ENCODE measurements at places on chromosomes 11 and 22. TPM values are rescaled to one million over a fixed set of nuclear protein-coding genes. Genes with fewer than 3 reads are reported as not detected.

DNA sequence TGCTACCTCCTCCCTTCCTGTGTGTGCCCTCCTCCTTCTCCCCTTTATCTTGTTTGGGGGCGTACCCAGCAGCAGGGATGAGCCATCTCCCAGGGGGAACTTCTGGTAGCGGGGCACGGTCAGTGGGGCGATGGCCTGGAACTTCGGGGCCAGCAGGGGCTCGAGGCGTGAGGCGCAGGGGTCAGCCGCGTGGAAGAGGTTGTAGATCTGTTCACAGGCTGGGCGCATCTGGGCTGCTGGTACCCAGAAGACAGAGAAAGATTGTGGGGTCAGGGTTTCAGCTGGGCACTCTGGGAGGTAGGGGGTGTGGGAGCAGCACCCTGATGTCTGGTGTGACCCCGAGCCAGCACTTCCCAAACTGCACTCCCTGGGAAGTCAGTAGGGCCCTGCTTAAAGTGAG lies 9.1 kb downstream of the PITPNM1 start:
- no peak overlapping the region for H3K4me3 ChIP-seq
- DNase-seq: no peak
- H3K36me3 ChIP-seq: peaks cover 10% of the 10 kb centered on the region
- H3K27me3 ChIP-seq: no peaks in the 10 kb centered on the region

DNA sequence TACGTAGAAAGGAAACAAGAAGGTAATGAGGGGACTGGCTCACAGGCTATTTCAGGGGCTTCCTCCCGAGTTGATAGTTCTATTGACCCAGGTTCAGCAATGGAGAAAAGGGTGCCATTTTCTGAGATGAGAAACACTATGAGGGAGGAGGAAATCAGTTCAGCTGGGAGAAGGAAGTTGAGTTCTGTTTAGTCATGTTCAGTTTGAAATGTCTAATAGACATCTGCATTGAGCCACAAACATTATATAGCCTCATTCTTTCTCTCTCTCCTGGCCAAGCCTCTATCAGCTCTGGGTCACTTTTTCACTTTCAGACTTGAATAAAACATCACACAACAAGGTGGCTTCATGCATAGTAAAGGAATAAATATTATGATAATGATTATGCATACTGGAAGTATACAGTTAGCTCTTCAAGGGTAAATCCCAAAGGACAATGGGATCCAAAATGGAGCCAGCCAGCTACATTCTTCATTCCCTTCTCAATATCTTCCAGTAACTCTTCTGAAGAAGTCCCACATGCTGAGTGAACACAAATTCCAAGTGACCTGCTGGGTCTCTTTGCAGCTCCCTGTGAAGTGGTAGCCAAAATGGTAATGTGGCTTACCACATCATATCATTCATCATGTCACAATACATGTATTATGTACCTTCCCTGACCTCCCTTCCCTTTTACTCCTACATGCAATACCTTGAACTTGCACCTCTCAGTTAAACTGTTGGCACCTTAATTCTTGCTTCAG lies 80.9 kb upstream of the CD44 start:
- no peak overlapping the region for H3K4me3 ChIP-seq
- DNase-seq: no peak
- H3K27me3 ChIP-seq: no peaks in the 10 kb centered on the region
- no peak overlapping the region for H3K27ac ChIP-seq

GRCh38 chr11:20117291-20117690 lies 43.0 kb downstream of the DBX1 start:
- DNase-seq: no peak
- peaks cover 37% of the 10 kb centered on the region for H3K36me3 ChIP-seq
- H3K4me3 ChIP-seq: no peak overlapping the region
- H3K27me3 ChIP-seq: no peaks in the 10 kb centered on the region
- no peak overlapping the region for H3K27ac ChIP-seq

DNA sequence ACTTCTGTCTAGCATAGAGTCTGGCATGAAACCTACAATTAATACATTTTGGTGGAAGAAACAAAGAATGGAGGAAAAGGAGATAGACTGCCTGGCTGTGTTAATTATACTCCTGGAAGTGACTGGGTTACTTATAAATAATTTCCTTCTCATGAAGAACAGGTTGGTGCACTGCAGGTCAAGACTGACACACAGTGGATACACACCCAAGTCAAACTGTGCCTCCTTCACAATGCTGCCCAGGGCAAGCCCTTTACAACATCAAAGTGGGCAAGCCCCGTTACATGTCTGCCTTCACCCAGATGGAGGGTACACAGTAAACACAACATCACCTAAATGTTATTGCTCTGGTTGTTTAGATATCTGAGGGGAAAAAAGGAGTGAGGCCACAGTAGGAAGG lies 83.7 kb upstream of the KCNA4 start:
- no peaks in the 10 kb centered on the region for H3K36me3 ChIP-seq
- H3K27ac ChIP-seq: no peak overlapping the region
- no peaks in the 10 kb centered on the region for H3K4me1 ChIP-seq
- peaks cover 11% of the 10 kb centered on the region for H3K27me3 ChIP-seq

DNA sequence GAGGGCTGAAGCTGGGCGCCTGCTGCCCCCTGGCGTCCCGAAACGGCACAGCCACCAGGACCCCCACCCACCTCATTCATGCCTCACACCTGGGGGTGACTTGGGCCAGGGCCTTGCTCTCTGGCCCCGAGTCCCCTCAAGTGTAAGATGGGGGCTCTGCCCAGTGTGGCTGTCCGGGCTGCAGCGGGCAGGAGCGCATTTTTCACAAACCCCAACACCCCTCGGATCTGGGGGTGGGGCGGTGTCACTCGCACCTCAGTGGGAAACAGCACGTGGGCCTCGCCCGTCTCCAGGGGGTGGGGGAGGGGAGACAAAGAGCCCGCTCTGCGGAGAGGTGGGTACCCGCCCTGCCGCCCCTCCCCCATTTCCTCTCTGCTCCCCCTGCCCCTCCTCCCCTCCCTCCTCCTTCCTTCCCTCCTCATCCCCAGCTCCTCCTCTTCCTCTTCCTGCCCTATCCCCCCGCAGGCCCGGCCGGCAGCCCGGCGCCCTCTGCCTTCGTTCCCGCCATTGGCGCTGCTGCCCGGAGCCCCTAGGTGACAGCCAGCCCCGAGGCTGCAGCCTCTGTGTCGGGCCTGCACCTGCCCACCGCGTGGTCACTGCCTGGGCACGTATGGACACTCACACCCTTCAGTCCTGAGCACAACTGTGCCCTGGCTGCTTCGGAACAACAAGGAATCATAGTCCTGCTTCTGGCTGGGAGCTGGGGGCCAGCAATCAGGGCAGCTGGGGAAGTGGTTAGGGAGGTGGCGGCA lies 6.8 kb upstream of the CDKN1C start:
- DNase-seq: peak; percentile 83
- H3K27me3 ChIP-seq: no peaks in the 10 kb centered on the region
- peak overlapping the region; percentile 72 for H3K27ac ChIP-seq

- H3K4me1 ChIP-seq: peaks cover 9% of the 10 kb centered on the region
- no peak overlapping the region for H3K4me3 ChIP-seq
- H3K27ac ChIP-seq: no peak overlapping the region
Measured at GRCh38 chr22:28268850-28269249, 349.8 kb upstream of the PITPNB start.

DNA sequence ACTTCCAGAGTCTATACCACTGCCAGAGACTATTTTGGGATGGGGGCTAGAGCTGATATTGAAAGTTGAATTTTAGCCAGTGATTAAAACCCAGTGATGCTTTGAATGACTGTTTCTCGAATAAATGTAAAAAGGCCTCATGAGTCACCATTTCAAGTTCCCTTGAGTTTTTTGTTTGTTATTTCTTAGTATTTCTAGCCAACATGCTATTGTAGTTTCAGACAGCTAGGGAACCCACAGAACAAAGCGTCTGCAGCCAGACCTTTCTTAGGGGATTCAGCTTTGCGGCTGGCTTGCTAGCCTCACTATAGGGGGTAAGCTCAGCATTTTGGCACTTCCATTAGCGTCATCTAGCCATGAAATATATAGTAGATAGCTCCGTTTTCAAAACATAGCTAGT lies 66.5 kb downstream of the DBX1 start:
- DNase-seq: no peak
- H3K36me3 ChIP-seq: peaks cover 46% of the 10 kb centered on the region
- no peaks in the 10 kb centered on the region for H3K27me3 ChIP-seq
- no peak overlapping the region for H3K4me3 ChIP-seq
- H3K4me1 ChIP-seq: peaks cover 20% of the 10 kb centered on the region

- peak; percentile 65 for DNase-seq
- peak overlapping the region; percentile 92 for H3K4me3 ChIP-seq
- H3K36me3 ChIP-seq: peaks cover 31% of the 10 kb centered on the region
- no peaks in the 10 kb centered on the region for H3K27me3 ChIP-seq
- peaks cover 59% of the 10 kb centered on the region for H3K4me1 ChIP-seq
- peak overlapping the region; percentile 98 for H3K27ac ChIP-seq
Measured at GRCh38 chr11:57324154-57324885, 432 bp downstream of the TNKS1BP1 start.

DNA sequence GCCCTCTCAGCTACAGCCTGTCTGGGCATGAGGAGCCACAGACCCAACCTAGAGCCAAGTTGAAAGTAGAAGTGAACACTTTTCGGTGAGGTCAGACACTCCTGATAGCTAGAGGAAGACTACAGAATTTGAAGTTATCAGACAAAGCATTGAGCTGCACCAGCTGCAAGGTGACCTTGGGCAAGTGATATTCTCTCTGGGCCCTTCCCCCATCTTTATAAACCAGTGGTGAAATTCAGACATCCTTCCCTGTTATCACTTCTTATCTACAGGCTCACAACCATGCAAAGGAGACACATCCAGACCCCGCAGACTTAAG lies 8.0 kb upstream of the PMM1 start:
- H3K27me3 ChIP-seq: no peaks in the 10 kb centered on the region
- H3K27ac ChIP-seq: no peak overlapping the region
- H3K4me3 ChIP-seq: no peak overlapping the region

DNA sequence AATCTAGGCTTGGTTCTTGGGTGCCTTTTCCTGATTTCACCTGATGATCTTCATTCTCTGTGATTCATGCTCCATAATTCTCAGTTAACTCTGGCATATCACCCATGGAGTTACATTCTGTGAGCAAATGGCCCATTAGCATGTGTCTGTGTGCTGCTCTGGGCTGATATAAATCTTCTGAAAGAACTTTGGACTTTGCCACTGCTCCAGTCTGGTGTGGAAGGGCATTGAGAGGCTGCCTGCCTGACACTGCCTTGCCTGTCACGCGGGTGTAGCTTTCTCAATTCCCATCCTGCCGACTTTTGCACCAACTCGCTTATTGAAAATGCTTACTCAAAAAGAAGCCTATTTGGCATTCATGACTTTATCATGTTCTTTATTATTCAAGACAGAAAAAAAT lies 42.2 kb downstream of the FAT3 start:
- DNase-seq: no peak
- no peak overlapping the region for H3K4me3 ChIP-seq
- H3K36me3 ChIP-seq: no peaks in the 10 kb centered on the region
- no peak overlapping the region for H3K27ac ChIP-seq

GRCh38 chr22:19504900-19505734 lies 19.1 kb downstream of the CLDN5 start:
- DNase-seq: no peak
- H3K27ac ChIP-seq: no peak overlapping the region
- H3K4me1 ChIP-seq: no peaks in the 10 kb centered on the region
- no peak overlapping the region for H3K4me3 ChIP-seq
- no peaks in the 10 kb centered on the region for H3K36me3 ChIP-seq
- no peaks in the 10 kb centered on the region for H3K27me3 ChIP-seq

- DNase-seq: no peak
- peaks cover 9% of the 10 kb centered on the region for H3K27me3 ChIP-seq
- H3K4me3 ChIP-seq: no peak overlapping the region
- peaks cover 37% of the 10 kb centered on the region for H3K4me1 ChIP-seq
Measured at GRCh38 chr11:128738942-128739341, 45.1 kb downstream of the FLI1 start.

GRCh38 chr11:103079833-103080232 lies 12.1 kb downstream of the DCUN1D5 start:
- H3K4me3 ChIP-seq: no peak overlapping the region
- H3K4me1 ChIP-seq: no peaks in the 10 kb centered on the region
- H3K27ac ChIP-seq: no peak overlapping the region
- H3K36me3 ChIP-seq: peaks cover 36% of the 10 kb centered on the region
- no peak for DNase-seq

GRCh38 chr11:113796663-113797259 lies 17.2 kb downstream of the CLDN25 start:
- H3K36me3 ChIP-seq: peaks cover 34% of the 10 kb centered on the region
- no peak for DNase-seq
- no peak overlapping the region for H3K4me3 ChIP-seq
- H3K4me1 ChIP-seq: no peaks in the 10 kb centered on the region
- no peaks in the 10 kb centered on the region for H3K27me3 ChIP-seq

GRCh38 chr11:134515081-134515960 lies 103.3 kb upstream of the B3GAT1 start:
- no peaks in the 10 kb centered on the region for H3K4me1 ChIP-seq
- no peaks in the 10 kb centered on the region for H3K36me3 ChIP-seq
- H3K27me3 ChIP-seq: peaks cover 46% of the 10 kb centered on the region
- H3K27ac ChIP-seq: no peak overlapping the region

DNA sequence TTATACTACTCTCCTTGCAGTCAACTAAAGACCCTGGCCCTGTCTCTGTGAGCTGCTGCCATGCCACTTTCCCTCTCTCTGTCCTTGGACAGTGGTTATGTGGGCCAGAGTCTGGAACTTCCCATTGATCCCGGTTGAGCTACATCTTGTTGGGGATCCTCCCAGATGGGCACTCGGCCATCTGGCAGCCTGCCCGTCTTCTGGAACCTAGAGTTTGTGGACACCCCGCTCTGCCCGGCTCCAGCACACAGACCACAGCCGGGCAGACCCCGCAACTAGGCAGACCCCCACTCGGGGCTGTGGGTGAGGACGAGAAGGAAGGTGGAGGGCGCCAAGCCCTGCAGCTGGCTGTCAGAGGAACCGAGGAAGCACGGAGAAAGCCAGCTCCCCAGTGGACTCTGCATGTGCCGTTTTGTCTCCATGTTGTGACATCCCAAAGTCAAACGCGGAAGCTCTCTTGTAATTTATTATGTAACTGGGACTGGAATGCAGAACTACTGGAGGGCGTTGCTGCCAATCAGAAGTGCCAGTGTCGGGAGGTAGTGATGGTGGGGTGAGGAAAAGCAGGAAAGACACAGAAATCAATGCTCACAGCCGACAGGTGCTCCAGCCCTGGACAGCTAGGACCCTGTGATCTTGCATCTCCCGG lies 207.7 kb downstream of the CEP164 start:
- H3K4me1 ChIP-seq: peaks cover 10% of the 10 kb centered on the region
- DNase-seq: no peak
- H3K36me3 ChIP-seq: no peaks in the 10 kb centered on the region
- no peak overlapping the region for H3K4me3 ChIP-seq

The KCNJ4 gene
- 2.8 TPM for total RNA-seq

The SPDYC gene
- not detected for total RNA-seq

The HPX gene
- 5.2 TPM for total RNA-seq

The SLC43A3 gene
- total RNA-seq: 11.8 TPM

The PIWIL4 gene
- total RNA-seq: 5.0 TPM

The ANGPTL5 gene
- total RNA-seq: not detected

The HRAS gene
- 39.3 TPM for total RNA-seq

The PPFIA1 gene
- 58.3 TPM for total RNA-seq

The TRIM49C gene
- not detected for total RNA-seq

The ABTB2 gene
- 2.6 TPM for total RNA-seq

The MFNG gene
- 0.83 TPM for total RNA-seq

The CTSF gene
- not detected for total RNA-seq
